Caco-2 (cell line): ENCODE measurements at places on chromosomes 3 and 15.

GRCh38 chr3:136432685-136433084 lies 182.5 kb downstream of the PCCB start:
- no peak overlapping the region for H3K27ac ChIP-seq
- no peak overlapping the region for H3K4me3 ChIP-seq

GRCh38 chr3:46710229-46710628 lies 7.4 kb downstream of the PRSS50 start:
- H3K4me1 ChIP-seq, result peaks cover 10% of the 10 kb centered on the region
- no peaks in the 10 kb centered on the region for H3K36me3 ChIP-seq
- DNase-seq, result no peak
- H3K4me3 ChIP-seq, result no peak overlapping the region
- H3K27me3 ChIP-seq, result no peaks in the 10 kb centered on the region
- H3K27ac ChIP-seq, result no peak overlapping the region

GRCh38 chr3:138987181-138987580 lies 18.9 kb downstream of the PRR23A start:
- no peaks in the 10 kb centered on the region for H3K36me3 ChIP-seq
- H3K4me1 ChIP-seq, result no peaks in the 10 kb centered on the region
- H3K27me3 ChIP-seq, result peaks cover 1% of the 10 kb centered on the region; the same call in 1 of the 2 replicates
- DNase-seq, result no peak
- no peak overlapping the region for H3K4me3 ChIP-seq

GRCh38 chr15:56168394-56168793 lies 75.3 kb downstream of the RFX7 start:
- H3K4me3 ChIP-seq, result no peak overlapping the region
- no peaks in the 10 kb centered on the region for H3K36me3 ChIP-seq
- DNase-seq, result no peak
- no peak overlapping the region for H3K27ac ChIP-seq
- H3K4me1 ChIP-seq, result no peaks in the 10 kb centered on the region

DNA sequence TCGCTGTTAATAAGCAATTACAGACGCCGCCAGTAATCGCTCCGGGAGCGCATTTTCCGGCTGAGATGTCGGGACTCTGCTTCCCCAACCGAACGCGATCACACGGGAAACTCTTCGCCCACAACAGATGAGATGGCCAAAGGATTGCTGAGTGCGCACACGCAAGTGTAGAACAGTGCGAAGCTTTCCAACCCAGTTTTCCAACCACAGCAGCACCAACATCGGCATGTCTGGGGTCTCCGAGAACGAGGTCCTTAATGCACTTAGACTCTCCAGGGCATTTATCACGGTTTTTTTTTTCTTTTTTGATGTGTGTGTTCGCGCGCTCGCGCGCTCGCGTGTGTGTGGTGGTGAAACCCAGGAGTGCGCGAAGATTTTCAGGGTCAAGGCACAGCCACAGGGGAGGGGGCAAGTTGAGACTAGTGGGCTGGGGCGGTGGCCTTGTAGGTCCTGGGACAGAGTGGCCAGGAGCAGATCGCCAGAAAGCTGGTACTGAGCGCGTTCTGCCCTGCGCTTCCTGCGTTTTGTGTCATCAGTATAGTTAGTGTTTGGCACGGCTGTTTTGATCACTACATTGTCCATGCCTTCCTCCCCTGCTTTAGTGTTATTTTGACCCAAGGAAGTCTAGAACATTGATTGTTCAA lies 1.8 kb upstream of the EOMES start:
- peaks cover 2% of the 10 kb centered on the region; the same call in 1 of the 2 replicates for H3K27me3 ChIP-seq
- peaks cover 7% of the 10 kb centered on the region; the same call in 1 of the 2 replicates for H3K4me1 ChIP-seq
- no peak overlapping the region for H3K4me3 ChIP-seq
- no peaks in the 10 kb centered on the region for H3K36me3 ChIP-seq
- no peak overlapping the region for H3K27ac ChIP-seq

DNA sequence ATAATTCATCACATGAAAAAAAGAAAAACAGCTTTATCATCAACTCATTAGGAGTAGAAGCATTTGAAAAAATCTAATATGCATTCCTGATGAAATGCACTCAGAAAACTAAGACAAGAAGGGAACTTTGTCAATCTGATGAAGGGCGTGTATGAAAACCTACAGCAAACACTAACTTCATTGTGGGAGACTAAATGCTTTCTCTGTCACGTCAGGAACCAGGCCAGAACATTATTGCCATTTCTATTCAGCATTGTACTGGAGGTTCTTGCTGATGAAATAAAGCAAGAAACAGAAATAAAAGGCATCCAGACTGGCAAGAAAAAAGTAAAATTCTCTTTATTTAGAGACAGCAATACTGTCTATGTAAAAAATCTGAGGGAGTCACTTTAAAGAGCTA lies 235.2 kb downstream of the GABRB3 start:
- DNase-seq, result no peak
- no peaks in the 10 kb centered on the region for H3K36me3 ChIP-seq
- no peak overlapping the region for H3K4me3 ChIP-seq

- peak; percentile 69 for DNase-seq
- peaks cover 14% of the 10 kb centered on the region for H3K4me1 ChIP-seq
- no peak overlapping the region for H3K27ac ChIP-seq
- H3K4me3 ChIP-seq, result no peak overlapping the region
- H3K36me3 ChIP-seq, result no peaks in the 10 kb centered on the region
These were observed 133.1 kb downstream of the SMAD6 start for GRCh38 chr15:66834881-66835878.

DNA sequence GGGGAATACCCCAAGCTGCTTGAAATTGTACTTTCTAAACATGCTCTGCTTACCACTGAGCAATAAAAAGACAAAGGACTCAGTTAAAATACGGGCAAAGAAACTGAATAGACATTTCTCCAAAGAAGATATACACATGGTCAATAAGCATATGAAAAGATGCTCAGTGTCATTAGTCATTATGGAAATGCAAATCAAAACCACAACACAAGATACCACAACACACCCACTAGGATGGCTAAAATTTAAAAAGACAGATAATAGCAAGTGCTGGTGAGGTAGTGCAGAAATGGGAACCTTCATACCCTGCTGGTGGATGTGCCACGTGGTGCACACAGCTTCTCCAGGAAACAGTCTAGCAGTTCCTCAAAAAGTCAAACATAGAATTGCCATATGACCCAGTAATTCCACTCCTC lies 21.3 kb downstream of the LRIG1 start:
- H3K4me3 ChIP-seq, result no peak overlapping the region
- H3K27ac ChIP-seq, result peak overlapping the region; percentile 85
- DNase-seq, result no peak
- H3K27me3 ChIP-seq, result no peaks in the 10 kb centered on the region
- no peaks in the 10 kb centered on the region for H3K36me3 ChIP-seq
